ENCODE measurements at places on chromosomes 11 and 22. TPM values are rescaled to one million over a fixed set of nuclear protein-coding genes. Genes with fewer than 3 reads are reported as not detected.

The SULT4A1 gene
- polyA plus RNA-seq: 0.57 TPM

The NPAS4 gene
- polyA plus RNA-seq: 0.84 TPM

The SF3A1 gene
- 16.2 TPM for polyA plus RNA-seq

The DLG2 gene
- 2.3 TPM for polyA plus RNA-seq

The SLC22A12 gene
- polyA plus RNA-seq: not detected

The OTOG gene
- not detected for polyA plus RNA-seq

The CHEK1 gene
- polyA plus RNA-seq: 0.32 TPM

The TPBGL gene
- polyA plus RNA-seq: 0.05 TPM

The PIWIL4 gene
- 1.6 TPM for polyA plus RNA-seq

The DENND6B gene
- 2.4 TPM for polyA plus RNA-seq

The PDGFD gene
- polyA plus RNA-seq: 10.5 TPM

The CHRM1 gene
- 0.07 TPM for polyA plus RNA-seq

The TMEM138 gene
- 23.9 TPM for polyA plus RNA-seq

The EIF3M gene
- 219 TPM for polyA plus RNA-seq

The TSPO gene
- polyA plus RNA-seq: 152 TPM

The JAML gene
- polyA plus RNA-seq: 2.0 TPM

The TRIM3 gene
- polyA plus RNA-seq: 9.4 TPM

The DCDC1 gene
- 0.05 TPM for polyA plus RNA-seq

The CLDN5 gene
- polyA plus RNA-seq: 23.9 TPM

The GUCY1A2 gene
- polyA plus RNA-seq: 0.43 TPM

The GRM5 gene
- polyA plus RNA-seq: 0.02 TPM

The CST6 gene
- polyA plus RNA-seq: 2.1 TPM

The AQP11 gene
- 0.81 TPM for polyA plus RNA-seq

The C2CD3 gene
- polyA plus RNA-seq: 10.1 TPM

The SLC25A18 gene
- polyA plus RNA-seq: 2.0 TPM

The KRTAP5-8 gene
- not detected for polyA plus RNA-seq

The POTEH gene
- polyA plus RNA-seq: not detected

The MS4A6A gene
- polyA plus RNA-seq: 16.5 TPM

The PATE2 gene
- not detected for polyA plus RNA-seq

The EMID1 gene
- 0.95 TPM for polyA plus RNA-seq

The SLC37A2 gene
- 0.97 TPM for polyA plus RNA-seq

The MCM5 gene
- polyA plus RNA-seq: 7.3 TPM

The PPM1F gene
- polyA plus RNA-seq: 17.5 TPM

The OR51I1 gene
- polyA plus RNA-seq: not detected

The ACRV1 gene
- polyA plus RNA-seq: not detected

The MAPK8IP1 gene
- polyA plus RNA-seq: 6.4 TPM

The GGTLC3 gene
- polyA plus RNA-seq: not detected

The C11orf86 gene
- polyA plus RNA-seq: not detected

The CHST1 gene
- 2.7 TPM for polyA plus RNA-seq

The ZNF214 gene
- 0.48 TPM for polyA plus RNA-seq

The KIRREL3 gene
- 0.86 TPM for polyA plus RNA-seq

The CWF19L2 gene
- polyA plus RNA-seq: 5.3 TPM

The GRIA4 gene
- polyA plus RNA-seq: 0.05 TPM

The JRKL gene
- polyA plus RNA-seq: 4.4 TPM

The C11orf52 gene
- 4.1 TPM for polyA plus RNA-seq

The CCDC89 gene
- 0.52 TPM for polyA plus RNA-seq

The MRPL23 gene
- 108 TPM for polyA plus RNA-seq

The FOLR3 gene
- polyA plus RNA-seq: not detected

The P4HA3 gene
- 0.07 TPM for polyA plus RNA-seq

The OR5A1 gene
- polyA plus RNA-seq: not detected

The OR6A2 gene
- not detected for polyA plus RNA-seq

The OR8D4 gene
- polyA plus RNA-seq: not detected

The UBQLN3 gene
- polyA plus RNA-seq: 0.05 TPM

The CSRP3 gene
- polyA plus RNA-seq: 2,317 TPM

The CD3G gene
- polyA plus RNA-seq: 0.02 TPM

The SLCO2B1 gene
- 5.1 TPM for polyA plus RNA-seq

The OR52I1 gene
- polyA plus RNA-seq: not detected

Measured in right cardiac atrium (tissue), 5 donors.